Kasumi-1 (cell line): ENCODE measurements at places on chromosomes 11 and 22.

- no peak for DNase-seq
Measured at GRCh38 chr11:92601048-92601447, 368.4 kb upstream of the MTNR1B start.

- DNase-seq = peak; percentile 50
Measured at GRCh38 chr11:65432686-65433582, 10.3 kb downstream of the NEAT1 start.

- DNase-seq = no peak
Measured at GRCh38 chr11:95304777-95305176, 73.8 kb upstream of the SESN3 start.

- peak; percentile 34 for DNase-seq
Measured at GRCh38 chr11:58900479-58901420, 38.5 kb upstream of the GLYATL1 start.

GRCh38 chr22:49648053-49648452, 179.6 kb downstream of the BRD1 start:
- no peak for DNase-seq

DNA sequence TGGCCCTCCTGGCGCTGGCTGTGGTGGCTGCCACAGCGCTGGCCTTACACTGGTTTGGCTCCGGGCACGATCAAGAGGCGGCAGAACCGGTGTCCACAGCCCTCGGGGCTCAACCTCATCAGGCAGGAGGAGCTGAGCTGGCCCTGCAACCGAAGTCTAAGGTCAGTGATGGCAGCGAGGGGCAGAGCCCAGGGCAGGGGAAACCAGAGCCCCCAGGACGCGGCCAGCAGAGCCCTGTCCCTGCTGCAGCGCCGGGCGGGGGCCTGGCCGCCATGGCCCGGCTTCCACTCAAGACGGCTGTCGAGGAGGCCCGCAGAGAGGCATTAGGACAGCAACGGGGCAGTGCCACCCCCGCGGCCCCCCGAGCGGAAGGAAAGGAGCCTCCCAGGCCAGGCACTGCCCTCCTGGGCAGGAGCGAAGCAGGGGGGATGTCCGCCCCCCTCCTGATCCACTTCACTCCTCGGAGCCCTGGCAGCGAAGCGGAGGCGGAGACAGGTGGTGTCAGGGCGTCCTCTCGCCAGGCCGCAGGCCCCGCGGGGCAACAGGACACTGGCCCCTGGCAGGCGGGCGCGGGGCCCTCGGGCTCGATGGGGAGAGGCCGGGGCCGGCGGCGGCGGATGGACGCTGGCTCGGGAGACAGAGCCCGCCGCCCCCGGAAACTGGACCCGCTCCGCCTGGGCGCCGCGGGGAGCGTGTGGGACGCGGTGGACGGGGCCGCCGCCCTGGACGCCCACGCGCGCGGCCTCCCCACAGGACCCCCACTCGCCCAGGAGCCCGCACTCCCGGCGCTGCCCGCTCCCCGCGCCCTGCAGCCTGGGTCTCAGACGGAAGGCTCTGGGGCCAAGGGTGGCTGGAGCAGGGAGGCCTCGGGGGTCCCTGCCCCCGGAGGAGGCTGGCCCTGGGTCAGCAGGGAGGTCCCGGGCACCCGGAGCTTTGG, 895 bp downstream of the KLHDC7B start:
- DNase-seq = no peak

DNA sequence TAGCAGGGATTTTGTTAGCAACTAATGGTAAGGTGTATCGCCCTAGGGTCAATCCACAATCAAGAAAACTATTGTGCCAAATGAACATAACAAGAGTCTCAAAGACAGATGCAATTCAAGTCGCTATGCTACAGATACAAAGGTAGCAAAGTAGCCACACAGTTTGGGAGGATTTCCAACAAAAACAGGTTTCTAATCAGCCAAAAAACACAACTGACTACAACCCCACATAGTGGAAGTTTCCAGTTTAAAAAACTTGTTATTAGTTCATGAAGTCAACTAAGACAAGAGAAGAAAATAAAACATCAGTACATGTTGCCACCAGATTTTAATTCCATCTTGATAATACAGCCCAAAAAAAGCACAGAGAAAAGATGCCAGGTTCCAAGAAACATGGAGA, 38.0 kb downstream of the MYH9 start:
- no peak for DNase-seq

DNA sequence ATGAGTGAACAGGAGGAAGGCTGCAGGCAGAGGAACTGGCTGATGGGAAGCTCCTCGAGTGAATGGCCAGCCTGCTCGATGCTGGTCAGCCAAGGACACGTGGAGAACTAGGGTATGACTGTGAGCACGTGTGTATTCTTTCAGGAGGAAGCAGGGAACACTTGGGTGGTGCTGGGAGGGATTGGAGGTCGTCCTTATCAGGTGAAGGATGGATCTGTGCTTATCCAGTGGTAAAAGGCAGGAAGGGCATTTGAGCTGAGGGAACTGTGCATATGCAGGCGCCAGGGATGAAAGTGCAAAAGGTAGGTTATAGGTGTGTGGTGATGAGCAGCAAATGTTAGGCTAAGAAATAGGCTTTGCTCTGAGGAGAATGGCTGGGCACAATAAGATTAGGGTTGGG, 9.7 kb upstream of the SLCO2B1 start:
- DNase-seq = no peak

DNA sequence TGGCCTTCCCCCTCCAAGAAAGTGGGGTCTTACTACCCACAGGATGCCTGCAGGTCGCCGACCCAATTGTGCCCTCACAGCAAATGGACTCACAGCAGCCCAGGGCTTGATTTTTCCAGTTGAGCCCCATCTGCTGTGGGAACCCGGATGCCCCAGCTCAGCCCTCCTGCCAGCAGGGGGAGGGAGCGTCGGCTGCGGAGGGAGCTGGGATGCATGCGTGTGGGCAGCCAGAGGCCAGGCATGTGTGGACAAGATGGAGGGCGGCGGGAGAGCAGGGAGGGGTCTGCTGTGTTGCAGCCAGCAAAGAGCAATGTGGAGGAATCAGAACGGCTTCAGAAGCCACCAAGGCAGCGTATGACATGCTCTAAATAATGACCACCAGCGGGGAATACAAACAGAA, 41.0 kb upstream of the EIF3D start:
- DNase-seq = no peak

- DNase-seq = no peak
Measured at GRCh38 chr11:78467931-78468330, 50.3 kb upstream of the GAB2 start.

DNA sequence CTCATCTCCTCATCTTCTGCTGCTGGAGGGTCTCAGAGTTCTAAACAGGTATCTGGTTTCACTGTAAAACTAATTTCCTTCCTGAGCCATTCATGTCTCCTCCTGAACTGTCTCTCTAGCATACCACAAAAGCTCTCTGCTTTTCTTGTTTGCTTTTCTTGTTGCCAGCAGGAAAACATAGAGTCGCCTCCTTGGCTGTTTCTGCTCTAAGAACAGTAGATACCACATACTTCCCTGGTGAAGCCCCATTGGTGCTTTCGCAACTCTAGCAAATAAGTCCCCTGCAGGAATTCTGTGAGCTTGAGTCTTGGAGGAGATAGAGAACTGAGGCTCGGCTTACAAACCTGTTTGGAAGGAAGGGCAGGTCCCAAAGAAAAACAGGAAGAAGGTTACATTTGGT, 7.0 kb downstream of the DIXDC1 start:
- peak; percentile 27 for DNase-seq

- DNase-seq = peak; percentile 2
Measured at GRCh38 chr22:23404689-23405365, 175.3 kb downstream of the IGLL1 start.

- DNase-seq = no peak
Measured at GRCh38 chr22:30228509-30229359, 17.8 kb downstream of the LIF start.

DNA sequence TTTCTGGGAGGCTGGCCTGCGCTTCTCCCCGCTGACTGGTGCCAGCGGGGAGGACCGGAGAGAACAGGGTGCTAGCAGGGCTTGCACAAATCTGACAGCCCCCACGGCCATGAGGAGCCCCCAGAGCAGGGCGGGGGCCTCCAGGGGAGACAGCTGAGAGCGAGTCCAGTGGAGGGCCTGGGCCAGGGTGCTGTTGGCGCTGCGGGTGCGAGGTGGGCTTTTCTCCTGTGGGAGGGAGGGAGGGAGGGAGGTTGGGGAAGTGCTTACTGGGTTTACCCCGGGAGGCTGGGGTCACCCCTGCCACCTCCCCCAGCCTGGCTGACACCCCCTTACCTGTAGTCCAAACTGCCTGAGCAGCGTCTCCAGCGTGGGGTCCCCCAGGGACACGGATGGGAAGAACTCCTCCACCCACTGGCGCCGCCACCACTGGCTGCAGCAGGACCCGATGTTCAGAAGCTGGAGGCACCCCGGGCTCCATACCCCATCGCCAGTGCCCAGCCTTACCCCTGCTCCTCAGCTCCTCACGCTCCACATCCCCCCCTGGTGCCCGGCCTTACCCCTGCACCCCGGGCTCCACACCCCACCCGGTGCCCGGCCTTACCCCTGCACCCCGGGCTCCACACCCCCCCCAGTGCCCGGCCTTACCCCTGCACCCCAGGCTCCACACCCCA, 3.9 kb downstream of the LMF2 start:
- no peak for DNase-seq

DNA sequence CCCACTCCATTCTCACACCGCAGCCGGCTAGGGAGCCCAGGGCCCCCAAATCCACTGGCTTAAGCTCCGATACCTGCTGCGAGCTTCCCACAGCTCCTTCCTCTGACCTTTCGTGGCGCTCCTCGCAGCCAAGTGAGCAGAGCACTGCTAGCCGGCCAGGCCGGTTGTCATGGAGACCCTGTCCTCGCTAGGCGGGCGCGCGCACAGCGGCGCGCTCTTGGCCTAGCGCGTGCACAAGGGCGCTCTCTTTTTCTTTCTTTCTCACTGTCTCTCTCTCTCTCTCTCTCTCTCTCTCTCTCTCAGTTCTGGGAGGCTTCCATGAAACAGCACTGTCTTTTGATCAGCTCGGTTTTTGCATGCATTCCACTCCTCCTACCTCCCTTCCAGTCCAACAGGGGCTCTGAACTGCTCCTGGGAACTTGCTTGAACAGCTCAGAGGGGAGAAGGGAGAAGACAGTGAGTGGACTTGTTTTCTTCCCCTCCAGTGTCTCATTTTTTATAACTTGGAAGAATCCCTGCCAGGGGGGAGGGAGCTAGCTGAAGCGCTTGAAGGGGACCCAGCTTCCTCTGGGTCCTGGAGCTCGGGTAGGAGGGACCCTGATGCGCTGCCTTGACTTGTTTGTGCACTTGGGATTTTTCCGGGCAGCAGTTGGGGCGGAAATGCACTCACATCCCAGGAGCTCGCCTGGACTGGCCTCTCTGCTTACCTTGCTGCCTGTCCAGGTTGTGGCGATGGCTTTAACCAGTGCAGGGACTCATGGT, 100.3 kb upstream of the AKIP1 start:
- DNase-seq = no peak

DNA sequence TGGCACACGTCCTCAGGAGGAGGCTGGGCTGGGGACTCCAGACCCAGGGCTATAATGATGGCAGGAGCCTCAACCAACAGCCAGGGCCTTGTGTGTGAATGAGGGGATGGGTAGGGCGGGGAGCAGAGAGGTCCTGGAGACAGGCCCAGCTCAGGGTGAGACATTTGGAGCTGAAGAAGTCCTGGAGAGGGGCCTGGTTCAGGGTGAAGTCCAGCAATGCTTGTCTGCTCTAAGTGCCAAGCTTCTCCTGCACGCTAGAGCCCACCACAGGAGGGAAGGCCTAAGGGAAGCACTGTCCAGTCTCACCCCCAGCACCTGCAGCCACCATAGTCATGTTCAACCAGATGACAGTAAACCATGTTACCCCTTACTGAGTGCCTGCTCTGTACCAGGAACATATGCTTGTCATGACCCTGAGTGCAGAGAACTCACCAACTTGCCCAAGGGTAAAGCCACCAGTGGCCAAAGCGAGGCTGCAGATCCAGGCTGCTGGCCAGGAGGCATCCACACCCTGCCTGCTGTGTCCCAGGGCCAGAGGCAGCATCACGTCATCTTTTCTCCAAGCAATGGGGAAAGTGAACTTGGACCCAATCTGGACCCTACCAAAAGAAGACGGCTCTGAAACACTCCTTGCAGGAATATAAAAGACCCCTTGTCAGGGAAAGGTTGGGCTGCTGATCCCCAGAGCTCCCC, 24.0 kb downstream of the LMO1 start:
- DNase-seq = no peak

DNA sequence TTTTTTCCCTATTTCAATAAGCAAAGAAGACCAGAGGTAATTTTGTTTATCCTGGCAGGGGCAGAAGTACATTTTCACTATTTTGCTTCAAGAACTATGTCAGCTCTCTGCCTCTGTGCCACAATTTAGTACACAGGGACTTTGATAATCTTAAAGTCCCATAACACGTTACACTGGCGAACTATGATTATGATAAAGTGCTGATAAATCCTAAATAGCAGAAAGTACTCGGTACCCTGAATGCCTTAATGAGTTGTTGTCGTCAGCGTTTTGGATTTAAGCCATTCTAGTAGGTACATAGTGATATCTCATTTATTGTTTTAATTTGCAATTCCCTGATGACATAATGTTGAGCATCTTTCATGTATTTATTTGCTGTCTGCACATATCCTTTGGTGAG, 16.6 kb upstream of the PHOX2A start:
- DNase-seq = no peak
